Choroid plexus epithelial cell (primary cell): ENCODE measurements at places on chromosomes 4 and X.

DNA sequence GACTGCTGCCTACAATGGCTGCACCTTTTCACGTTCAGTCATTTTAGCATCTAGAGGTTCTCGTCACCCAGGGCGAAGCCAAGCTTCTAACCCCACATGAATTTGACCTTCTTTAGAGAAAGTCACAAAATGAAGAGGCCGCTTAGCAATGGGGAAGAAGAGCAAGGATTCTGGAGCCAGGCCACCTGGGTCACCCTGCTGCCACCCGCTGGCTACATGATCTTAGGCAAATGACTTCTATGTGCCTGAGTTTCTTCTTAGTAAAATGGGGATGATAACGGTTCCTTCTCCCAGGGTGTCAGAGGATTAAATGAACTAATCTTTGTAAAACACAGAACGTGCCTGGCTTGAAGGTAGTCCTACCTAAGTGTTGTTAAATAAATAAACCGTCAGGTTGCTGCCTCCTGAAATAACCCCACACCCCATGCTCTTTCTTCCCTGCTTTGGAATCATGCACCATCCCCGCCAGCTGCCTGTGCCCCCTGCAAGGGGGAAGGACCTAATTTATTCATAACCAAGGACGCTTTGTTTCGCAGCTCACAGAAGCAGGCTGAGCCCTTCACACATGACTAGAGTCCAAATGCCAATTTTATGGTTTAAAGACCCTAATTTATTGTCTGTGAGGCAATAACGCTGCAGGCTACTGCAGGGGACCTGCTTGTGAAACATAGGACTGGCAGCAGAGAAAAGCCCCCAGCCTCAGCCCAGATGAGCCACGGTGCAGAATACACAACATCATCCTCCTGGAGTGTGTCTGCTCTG lies 28.6 kb upstream of the NSG1 start:
- DNase-seq: no peak

DNA sequence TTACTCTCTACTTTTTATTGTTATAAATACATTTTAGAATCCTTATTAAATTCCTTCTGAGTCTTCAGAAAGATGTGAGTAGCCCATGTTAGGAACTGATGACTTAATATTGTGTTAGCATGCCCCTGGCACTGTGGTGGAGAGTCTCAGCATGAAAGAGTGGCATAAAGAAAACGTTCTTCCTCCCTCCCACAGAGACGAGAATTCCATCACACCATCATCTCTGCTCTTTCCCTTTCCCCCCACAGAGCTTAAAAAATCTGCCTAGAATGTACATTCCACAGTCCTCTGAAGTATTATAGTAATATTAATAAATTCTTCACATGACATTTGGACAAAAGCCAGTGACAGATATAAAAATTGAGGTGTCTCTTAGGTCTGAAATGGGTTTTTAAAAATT lies 117.8 kb upstream of the DKK2 start:
- peak; percentile 69 for DNase-seq

DNA sequence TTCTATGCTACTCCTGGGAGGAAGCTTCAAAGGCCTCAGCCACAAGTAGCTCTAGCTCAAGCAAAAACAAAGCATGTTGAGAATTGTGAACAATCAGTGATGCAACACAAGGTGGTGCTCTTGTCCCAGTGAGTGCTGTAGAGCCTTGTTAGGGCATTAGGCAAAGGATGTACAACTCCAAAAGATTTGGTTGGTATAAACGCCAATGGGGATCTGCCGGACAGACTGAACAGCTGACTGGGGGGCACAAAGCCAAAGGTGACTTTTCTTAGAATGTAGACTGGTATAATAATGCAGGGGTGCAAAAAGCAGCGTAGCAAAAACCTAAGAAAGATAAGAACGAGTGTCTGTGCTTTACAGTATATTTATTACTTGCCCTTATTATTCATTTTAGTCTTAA lies 62.6 kb upstream of the ALB start:
- peak; percentile 80 for DNase-seq

- peak; percentile 72 for DNase-seq
Observed at GRCh38 chrX:132217203-132218073, 1.8 kb downstream of the RAP2C start.

DNA sequence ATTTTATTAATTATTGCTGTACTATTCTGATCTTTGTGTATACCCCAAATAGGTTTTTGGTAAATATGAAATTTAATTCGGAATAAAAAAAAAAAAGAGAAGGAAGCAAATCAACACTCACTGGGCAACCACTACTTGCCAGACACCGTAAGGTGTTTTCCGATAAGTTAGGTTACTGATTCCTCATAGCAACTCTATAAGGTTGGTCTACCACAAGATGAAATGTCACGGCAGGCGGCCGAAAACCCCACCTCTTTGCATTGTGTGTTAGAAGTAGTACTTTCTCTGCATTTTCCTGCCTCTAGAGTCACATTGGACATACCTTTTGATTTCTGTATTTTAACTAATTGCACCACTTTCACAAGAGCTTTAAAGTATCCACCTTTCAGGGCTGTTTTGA lies 44.5 kb upstream of the RASGEF1B start:
- DNase-seq: no peak

DNA sequence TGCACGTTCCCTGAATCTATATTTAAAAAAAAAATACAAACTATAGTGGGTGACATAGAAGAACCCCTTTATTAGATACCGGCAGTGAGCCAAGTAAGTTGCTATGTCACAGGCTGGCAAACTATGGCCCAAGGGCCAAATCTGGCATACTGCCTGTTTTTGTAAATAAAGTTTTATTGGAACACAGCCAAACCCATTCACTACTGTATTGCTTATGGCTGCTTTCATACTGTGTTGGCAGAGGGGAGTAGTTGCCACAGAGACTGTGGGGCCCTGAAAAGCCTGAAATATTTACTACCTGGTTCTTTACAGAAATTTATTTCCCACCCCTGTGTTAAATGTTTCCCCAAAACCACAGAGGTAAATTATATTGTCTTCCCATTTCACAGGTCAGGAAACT lies 71.2 kb upstream of the EGFL6 start:
- no peak for DNase-seq

- DNase-seq: peak; percentile 2
Observed at GRCh38 chrX:21004835-21005234, 369.4 kb upstream of the CNKSR2 start.

- no peak for DNase-seq
Observed at GRCh38 chrX:8639949-8640475, 91.9 kb downstream of the ANOS1 start.

DNA sequence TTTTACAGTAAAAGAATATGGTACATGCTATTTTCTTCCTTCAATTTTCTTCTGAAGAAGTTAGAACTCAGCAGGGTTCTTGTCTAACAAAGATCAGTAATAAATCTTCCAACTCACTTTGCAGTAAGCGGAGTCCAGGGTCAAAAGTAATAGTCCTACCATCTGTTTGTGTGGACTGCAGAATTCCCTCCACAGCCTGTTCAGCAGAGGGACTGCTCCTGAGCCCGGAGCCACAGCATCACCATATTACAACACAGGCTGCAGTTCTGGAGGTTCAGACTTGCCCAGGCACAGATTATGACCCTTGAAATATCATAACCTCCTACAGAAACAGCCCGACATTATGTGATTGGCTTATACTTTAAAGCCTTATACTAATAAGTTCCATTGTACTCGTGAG lies 10.3 kb downstream of the FHDC1 start:
- DNase-seq: no peak

GRCh38 chr4:10007436-10007740 lies 13.9 kb downstream of the SLC2A9 start:
- no peak for DNase-seq

DNA sequence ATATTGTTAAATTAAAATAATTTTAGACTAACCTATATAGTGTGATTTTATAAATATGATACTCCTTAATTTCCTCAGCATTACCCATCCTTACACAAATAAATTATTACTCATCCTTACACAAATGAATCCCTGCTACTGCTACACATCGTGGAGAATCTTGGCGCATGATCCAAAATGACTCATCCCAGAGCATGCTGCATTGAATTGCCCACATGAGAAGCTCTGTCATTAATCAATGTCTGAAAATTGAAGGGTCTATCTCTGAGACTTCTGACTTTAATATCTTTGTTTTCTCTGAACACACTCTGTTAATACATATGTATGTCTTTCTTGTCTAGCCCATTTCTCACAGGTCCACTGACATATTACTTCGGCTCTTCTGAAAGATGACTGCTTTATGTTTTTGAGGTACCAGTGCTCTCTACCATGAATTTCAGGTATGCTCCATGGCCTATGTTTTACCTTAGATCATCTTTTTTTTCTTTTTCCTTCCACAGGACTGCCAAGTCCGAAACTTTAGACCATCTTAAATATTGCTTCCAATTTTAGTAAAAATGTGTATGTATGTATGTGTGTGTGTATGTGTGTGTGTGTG lies 15.7 kb upstream of the DUSP21 start:
- DNase-seq: peak; percentile 67

- no peak for DNase-seq
Observed at GRCh38 chrX:49060914-49061313, 2.1 kb downstream of the CCDC120 start.

- peak; percentile 83 for DNase-seq
Observed at GRCh38 chr4:42412251-42412650, 15.0 kb downstream of the SHISA3 start.

DNA sequence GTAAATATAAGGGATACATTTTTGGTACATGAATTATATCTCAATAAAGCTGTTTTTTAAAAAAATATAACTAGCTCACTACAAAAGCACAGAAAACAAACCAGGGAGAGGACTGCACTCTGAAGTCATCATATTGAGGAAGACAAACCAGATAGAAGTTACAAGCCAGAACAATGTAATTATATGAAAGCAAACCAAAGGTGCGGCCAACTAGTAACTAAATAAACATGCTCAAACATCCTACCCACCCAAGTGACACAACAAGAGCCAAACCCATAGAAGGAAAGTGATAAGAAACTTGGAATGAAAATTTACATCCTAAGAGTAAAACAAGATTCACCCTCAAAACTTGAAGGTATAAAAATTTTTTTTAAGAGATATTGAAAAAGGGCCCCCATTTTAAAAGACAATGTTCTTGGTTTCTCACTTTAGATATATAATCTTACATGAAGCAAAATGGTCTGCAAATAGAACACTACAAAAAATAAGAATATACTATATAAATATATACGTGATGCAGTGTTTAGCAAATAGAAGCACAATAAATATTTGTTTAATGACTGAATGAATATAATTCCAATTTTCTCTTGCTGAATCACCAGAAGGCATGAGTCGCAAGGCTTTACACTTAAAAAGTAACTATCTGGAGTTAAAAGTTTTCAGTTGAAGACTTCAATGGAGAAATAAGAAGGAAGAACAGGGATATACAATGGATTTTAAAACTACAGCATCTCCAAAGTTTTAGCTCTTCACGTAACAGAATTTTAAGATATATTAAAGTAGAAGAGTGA lies 4.0 kb upstream of the SH3D19 start:
- DNase-seq: no peak

GRCh38 chrX:64976673-64977040 lies 407 bp upstream of the ZC4H2 start:
- DNase-seq: no peak

- peak; percentile 17 for DNase-seq
Observed at GRCh38 chr4:98027827-98028226, 115.4 kb downstream of the STPG2 start.

- peak; percentile 40 for DNase-seq
Observed at GRCh38 chr4:42280327-42281095, 116.8 kb upstream of the SHISA3 start.

- DNase-seq: peak; percentile 38
Observed at GRCh38 chrX:74420196-74421035, 877 bp upstream of the SLC16A2 start.

DNA sequence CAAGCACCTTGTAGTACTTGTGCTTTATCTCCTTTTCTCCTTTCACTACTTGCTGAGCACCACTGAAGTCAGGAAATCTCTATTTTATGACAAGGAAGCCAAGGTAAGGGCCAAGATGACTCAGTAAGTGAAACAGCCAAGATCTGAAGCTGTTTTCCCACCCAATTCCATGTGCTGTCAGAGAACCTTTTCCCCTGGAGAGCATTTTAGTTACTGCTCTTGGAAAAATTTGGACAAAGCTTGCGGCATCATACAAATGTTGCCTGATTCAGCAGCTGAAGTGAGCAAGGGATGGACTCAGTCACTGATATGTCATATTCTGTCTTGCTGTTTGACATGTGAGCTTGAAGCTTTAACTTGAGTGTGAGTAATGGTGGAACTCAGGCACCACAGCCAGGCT lies 391.4 kb downstream of the RAB28 start:
- no peak for DNase-seq

- DNase-seq: peak; percentile 70
Observed at GRCh38 chr4:164937576-164938270, 39.7 kb downstream of the TRIM61 start.

GRCh38 chr4:140257461-140258305 lies 103.7 kb upstream of the MAML3 start:
- DNase-seq: peak; percentile 73

DNA sequence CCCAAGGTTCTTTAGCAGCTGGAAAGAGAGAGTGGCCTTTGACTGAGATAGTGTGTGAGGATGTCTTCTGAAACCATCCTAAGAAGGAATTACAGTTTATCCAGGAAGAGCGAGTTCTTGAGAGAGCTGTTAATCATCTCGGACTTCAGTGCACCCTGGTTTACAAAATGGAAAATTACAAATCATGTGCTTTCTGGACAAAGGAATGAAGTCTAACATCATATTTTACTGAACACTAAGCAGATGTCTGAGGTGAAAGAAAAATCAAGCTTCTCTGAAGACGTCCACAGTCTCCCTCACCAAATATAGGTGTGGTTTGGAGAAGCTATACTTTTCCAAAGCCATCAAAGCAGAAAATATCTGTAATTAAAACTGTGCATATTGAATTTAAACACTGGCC lies 30.8 kb upstream of the CYP2U1 start:
- DNase-seq: no peak

DNA sequence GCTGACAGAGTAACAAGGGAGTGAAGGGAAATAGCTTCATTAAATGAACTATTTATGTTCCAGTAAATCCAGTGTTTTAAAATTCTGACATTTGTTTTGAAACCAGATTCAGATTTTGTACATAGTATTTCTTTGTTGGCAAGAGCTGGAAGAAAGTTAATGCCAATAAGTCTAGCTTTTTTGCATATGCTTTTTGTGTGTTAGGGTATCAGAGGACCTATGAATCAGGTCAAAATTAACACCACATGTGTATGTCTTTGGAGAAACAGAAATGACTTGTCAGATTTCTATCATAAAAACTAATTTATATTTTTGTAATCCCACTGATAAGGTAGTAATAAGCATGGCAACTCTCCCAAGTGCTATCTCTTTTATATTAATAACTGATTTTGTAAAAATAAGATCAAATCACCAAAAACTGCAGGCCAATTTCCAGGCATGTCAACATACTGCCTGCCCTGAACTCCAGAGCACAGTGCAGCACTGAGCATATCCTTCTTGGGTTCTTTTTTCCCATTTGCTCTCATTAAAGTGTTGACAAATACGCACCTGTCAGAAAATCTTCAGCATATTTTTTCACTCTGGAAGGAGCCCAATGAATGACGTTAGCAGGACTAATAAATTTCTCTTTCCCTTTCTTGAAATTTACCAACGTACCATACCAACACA lies 65.5 kb downstream of the SH3RF1 start:
- DNase-seq: no peak
